ENCODE measurements at places on chromosomes 6 and 20.

DNA sequence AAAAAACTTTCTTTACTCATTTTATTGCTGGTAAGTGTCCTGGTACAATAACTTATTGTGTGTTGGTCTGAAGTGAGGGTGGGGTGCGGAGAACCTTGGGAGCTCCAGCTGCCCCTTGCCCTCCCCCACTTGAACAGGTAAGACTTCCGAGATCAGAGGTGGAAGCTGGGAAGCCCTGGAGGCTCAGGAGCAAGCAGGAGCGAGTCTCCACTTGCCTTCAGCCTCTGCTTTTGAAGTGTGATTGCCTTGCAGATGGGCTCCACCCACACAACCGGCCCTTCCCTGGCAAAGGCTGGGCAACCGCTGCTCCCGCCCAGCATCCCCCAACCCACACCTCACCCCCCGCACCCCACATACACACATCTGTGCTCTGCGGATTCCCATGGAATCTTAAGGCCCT is 179.6 kb downstream of the TFAP2C start:
- no peak for DNase-seq

- DNase-seq = no peak
Measured at GRCh38 chr6:135094403-135094821, 39.8 kb upstream of the HBS1L start.

DNA sequence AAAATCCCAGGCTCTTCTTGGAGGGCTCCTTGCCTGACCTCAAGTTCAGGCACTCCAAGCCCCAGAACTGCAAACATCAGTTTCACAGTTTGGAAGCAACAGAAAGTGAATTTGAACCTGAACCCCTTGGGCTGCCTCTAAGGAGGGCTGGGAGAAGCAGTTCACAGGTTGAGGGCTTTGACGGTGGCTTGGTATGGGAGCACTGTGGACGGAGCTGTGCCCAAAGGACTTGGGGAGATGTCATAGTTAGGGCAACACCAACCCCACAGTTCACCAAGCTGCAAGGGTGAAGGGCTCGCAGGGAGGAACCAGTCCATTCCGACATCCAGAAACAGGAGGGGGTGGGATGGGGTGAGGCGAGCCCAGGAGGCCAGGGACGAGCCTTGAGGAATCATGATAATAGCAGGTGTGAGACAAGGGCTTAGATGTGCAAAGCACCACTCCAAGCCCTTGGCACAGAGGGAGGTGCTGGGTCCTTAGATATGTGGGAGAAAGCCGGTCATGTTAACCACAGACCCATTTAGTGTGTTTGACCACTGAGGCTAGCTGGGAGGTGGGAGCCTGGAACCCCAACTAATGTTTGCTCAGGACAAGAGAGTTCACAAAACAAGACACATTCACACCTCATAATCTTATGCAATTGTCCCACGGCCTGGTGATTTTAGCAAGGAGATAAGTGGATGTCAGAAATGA is 4.3 kb downstream of the CEBPB start:
- DNase-seq = no peak

- DNase-seq = no peak
Measured at GRCh38 chr6:134936476-134936875, 13.4 kb downstream of the ALDH8A1 start.

- DNase-seq = no peak
Measured at GRCh38 chr6:36195471-36196112, 952 bp upstream of the BRPF3 start.

- no peak for DNase-seq
Measured at GRCh38 chr6:38483526-38483925, 156.2 kb downstream of the BTBD9 start.

GRCh38 chr20:15045246-15045645 is 707.8 kb upstream of the FLRT3 start:
- no peak for DNase-seq

DNA sequence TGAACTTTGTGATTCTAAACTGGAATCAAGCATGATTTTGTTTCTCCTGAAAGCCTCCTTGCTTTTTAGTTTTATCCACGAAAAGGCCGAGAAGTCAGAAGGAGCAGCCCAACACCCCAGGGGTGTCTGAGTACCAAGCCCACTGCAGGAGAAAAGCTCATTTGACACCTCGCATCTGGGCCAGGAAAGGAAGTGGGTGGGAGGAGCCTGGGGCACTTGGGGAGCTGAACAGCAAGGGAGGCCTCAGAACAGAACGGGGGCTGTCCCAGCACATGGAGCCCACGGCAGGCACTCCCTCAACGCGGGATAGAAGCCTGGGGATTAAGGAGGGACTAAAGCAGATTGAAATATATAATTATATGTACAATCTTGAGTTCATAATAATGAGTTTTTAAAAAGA is 6.6 kb downstream of the KIF25 start:
- DNase-seq = no peak

DNA sequence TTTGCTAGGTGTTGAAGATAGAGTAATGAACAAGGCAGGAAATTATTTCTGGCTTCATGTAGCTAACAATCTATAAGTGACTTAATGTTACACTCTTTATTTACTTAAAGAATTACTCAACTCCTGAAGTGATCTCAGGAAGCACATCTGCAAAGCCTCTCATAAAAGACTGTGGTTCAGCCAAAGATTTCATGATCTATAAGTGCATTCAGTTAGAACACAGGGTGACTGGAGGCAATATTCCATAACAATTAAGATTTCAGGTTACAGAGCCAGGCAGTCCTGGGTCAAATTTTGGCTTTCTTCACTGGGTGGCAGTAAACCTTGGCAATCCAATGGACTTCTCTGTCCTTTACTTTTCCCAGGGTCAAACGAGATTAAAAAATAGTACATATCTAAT is 204.0 kb downstream of the TPBG start:
- DNase-seq = no peak
